Activated CD4-positive, alpha-beta T cell treated with anti-CD3 and anti-CD28 coated beads for 36 hours (primary cell): ENCODE measurements at places on chromosomes 16 and 17. TPM values are rescaled to one million over a fixed set of nuclear protein-coding genes. Genes with fewer than 3 reads are reported as not detected.

Gene PRRT2
- total RNA-seq: 0.93 TPM

Gene GCGR
- not detected for total RNA-seq

Gene HOXB4
- total RNA-seq: 0.66 TPM

Gene ZNF232
- total RNA-seq: 16.1 TPM

Gene APOH
- not detected for total RNA-seq

GRCh38 chr17:4823373-4824089 lies 9.6 kb upstream of the MINK1 start:
- H3K4me1 ChIP-seq: no peaks in the 10 kb centered on the region
- H3K36me3 ChIP-seq: peaks cover 2% of the 10 kb centered on the region
- H3K4me3 ChIP-seq: no peak overlapping the region
- no peak overlapping the region for H3K27ac ChIP-seq

- H3K4me3 ChIP-seq: no peak overlapping the region
- no peaks in the 10 kb centered on the region for H3K36me3 ChIP-seq
- no peak overlapping the region for H3K27ac ChIP-seq
- no peak for DNase-seq
- H3K27me3 ChIP-seq: peaks cover 22% of the 10 kb centered on the region
Observed at GRCh38 chr16:8583199-8583598, 7.1 kb downstream of the TMEM114 start.

DNA sequence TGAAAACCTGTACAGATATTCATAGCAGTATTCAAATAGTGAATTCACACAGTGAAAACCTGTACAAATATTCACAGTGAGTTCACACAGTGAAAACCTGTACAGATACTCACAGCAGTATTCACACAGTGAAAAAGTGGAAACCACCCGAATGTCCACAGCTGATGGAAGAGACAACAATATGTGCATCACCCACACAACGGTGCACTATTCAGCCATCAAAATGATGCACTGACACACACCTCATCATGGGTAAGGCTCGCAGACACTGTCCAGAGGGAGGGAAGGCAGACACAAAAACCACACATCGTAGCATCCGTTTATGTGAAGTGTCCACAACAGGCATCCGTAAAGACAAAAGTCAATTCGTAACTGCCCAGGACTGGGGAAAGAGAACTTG lies 100.9 kb downstream of the VPS53 start:
- peaks cover 21% of the 10 kb centered on the region for H3K36me3 ChIP-seq
- H3K4me1 ChIP-seq: no peaks in the 10 kb centered on the region
- H3K27me3 ChIP-seq: no peaks in the 10 kb centered on the region
- H3K27ac ChIP-seq: no peak overlapping the region

DNA sequence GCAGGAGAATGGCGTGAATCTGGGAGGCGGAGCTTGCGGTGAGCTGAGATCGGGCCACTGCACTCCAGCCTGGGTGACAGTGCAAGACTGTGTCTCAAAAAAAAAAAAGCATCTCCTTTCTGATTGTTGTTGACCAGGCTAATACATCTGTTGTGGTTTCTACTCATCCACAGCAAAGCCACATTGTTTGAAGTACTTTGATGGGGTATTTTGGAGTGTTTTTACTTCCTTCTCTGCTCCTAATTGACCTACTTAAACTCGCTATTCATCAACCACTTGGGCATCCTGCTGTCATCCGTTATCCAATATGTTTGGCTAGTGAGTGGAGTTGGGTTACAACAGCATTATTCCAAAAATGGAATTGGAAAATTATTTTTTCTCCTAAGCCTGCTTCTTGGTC lies 3.5 kb upstream of the CDC27 start:
- H3K27me3 ChIP-seq: no peaks in the 10 kb centered on the region
- DNase-seq: no peak
- H3K36me3 ChIP-seq: no peaks in the 10 kb centered on the region
- H3K4me3 ChIP-seq: no peak overlapping the region

DNA sequence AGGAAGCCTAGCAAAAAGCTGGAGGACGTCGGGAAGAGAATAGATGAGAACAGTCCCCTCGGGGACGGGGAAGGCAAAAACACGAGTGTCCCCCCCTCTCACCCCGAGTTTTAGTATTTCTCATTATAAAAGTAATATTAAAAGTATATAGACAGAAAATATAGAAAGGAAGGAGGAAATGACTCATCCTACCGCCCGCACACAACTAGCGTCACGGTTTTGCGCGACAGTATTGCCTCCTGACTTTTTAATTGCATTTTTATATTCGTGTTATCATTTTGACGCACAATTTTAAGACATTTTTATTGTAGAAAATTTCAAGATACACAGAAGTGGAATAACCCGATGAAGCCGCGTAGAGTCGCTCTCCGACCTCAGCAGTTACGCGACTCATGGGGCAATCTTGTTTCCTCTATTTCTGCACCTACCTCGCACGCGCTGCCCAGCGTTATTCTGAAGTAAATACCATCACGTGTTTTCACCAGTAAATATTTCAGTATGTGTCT lies 652 bp upstream of the SLC25A19 start:
- peaks cover 30% of the 10 kb centered on the region for H3K36me3 ChIP-seq
- peak overlapping the region; percentile 100 for H3K27ac ChIP-seq
- H3K4me1 ChIP-seq: peaks cover 34% of the 10 kb centered on the region
- no peaks in the 10 kb centered on the region for H3K27me3 ChIP-seq
- DNase-seq: peak; percentile 86

- H3K4me3 ChIP-seq: no peak overlapping the region
- no peak for DNase-seq
- peaks cover 11% of the 10 kb centered on the region for H3K4me1 ChIP-seq
- peaks cover 12% of the 10 kb centered on the region for H3K36me3 ChIP-seq
- H3K27me3 ChIP-seq: no peaks in the 10 kb centered on the region
Observed at GRCh38 chr16:125011-125410, 13.5 kb downstream of the NPRL3 start.

- H3K4me1 ChIP-seq: peaks cover 48% of the 10 kb centered on the region
- H3K27me3 ChIP-seq: no peaks in the 10 kb centered on the region
- peak; percentile 66 for DNase-seq
- peaks cover 28% of the 10 kb centered on the region for H3K36me3 ChIP-seq
- peak overlapping the region; percentile 87 for H3K4me3 ChIP-seq
- peak overlapping the region; percentile 95 for H3K27ac ChIP-seq
Observed at GRCh38 chr17:45050481-45051059, 862 bp downstream of the DCAKD start.

DNA sequence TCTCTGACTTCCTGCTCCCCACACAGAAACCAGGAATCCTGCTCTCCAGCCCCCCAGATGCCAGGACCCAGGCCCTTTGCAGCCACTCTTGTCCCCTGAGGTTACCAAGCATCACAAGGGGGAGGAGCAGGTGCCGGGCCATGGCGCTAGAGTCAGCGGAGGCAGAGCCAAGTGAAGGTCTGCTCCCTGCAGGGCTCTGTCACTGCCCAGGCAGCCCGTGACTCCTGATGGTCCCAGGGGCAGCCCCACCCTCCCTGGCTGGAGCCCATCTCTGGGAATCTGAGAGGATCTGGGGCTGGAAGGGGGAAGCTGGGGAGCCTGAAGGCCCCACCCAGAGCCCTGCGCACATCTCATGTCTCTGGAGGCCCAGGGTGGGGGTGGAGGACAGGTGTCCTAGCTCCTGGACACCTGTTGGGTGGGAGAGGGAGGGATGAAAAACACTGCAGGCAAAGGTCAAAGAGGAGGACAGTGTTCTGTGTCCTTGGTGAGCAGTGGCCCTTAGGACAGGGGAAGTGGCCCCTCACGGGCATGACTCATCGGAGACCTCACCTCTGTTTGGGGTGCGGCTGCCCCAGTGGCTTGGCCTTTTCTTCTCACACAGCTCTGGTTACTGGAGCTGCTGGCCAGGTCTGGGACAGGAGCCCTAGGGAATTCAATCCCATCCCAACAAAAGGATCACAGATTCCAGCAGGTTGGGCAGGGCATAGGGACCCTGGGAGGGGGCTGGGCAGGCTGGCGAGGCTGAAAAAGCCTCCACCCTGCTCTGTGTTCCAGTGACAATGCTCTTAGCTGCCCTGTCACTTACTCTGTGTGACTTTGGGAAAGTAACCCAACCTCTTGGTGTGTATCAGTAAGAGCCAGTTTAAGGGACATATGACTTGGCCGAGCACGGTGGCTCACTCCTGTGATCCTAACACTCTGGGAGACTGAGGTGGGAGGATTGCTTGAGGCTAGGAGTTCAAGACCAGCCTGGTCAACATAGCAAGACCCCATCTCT lies at the start of gene PRSS36:
Gene PRSS36 (minus strand): TSS at position 173 of the 997 bp plus-strand sequence. CDS start 31 bp downstream, at position 142.
- no peaks in the 10 kb centered on the region for H3K4me1 ChIP-seq
- DNase-seq: no peak
- no peaks in the 10 kb centered on the region for H3K36me3 ChIP-seq
- no peak within 1 kb of the TSS for H3K4me3 ChIP-seq
- H3K27me3 ChIP-seq: no peaks in the 10 kb centered on the region
- no peak within 1 kb of the TSS for H3K27ac ChIP-seq

- peak; percentile 91 for DNase-seq
- H3K27ac ChIP-seq: peak within 1 kb of the TSS; percentile 81
- peak within 1 kb of the TSS; percentile 93 for H3K4me3 ChIP-seq
- peaks cover 5% of the 10 kb centered on the region for H3K36me3 ChIP-seq
- peaks cover 36% of the 10 kb centered on the region for H3K4me1 ChIP-seq
Observed at GRCh38 chr17:16217002-16217635, at the start of gene PIGL. Gene PIGL (plus strand): TSS chr17:16217210. CDS start chr17:16217227, 17 bp downstream.
